Left ventricle myocardium inferior (tissue), 1 donor: ENCODE measurements at places on chromosomes 2 and 18.

DNA sequence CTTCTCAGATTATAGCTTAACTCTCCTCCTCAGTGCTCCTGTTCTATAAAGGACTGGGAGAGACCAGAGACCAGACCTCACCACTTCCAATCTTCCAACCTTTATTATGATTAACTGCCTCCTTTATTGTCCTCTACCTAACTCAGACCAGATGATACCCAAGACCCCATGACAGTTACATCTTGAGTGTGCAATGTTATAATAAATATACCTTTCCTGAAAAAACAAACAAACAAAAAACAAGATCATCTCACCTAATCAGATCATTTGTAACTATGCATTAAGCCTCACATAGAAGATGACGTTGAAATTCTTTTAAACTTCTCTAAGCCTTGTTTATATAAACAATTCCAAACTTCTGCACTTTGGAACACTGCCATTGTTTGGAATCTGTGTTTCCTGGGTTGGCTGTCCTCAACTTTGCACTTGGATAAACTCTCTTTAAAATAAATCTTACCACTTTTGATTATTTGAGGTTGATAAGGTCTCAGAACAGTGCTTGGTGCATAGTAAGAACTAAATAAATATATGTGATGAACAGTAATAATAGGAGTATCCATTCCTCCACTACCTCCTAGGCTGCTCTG is 342.7 kb downstream of the TDRD15 start:
- no peak overlapping the region for H3K4me3 ChIP-seq
- H3K27ac ChIP-seq = no peak overlapping the region
- no peaks in the 10 kb centered on the region for H3K4me1 ChIP-seq
- DNase-seq = no peak
- no peaks in the 10 kb centered on the region for H3K27me3 ChIP-seq

GRCh38 chr2:25279091-25279651 is 62.6 kb downstream of the DNMT3A start:
- peak; percentile 73 for DNase-seq
- peak overlapping the region; percentile 85 for H3K27ac ChIP-seq
- no peaks in the 10 kb centered on the region for H3K27me3 ChIP-seq
- peaks cover 35% of the 10 kb centered on the region for H3K36me3 ChIP-seq
- peaks cover 62% of the 10 kb centered on the region for H3K4me1 ChIP-seq
- H3K4me3 ChIP-seq = no peak overlapping the region

DNA sequence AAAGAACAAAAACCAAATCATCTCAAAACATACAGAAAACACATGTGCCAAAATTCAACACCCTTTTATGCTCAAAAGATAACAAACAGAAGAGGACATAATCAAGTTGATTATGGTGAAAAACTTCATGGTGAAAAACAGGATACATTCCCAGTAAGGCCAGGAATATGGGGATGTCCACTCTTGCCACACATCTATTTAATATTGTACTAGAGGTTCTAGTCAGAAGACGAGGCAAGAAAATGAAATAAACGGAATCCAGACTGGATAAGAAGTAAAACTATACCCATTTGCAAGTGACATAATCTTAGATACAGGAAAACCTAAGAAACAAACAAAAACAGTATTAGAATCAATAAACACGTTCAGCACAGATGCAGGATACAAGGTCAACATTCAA is 40.8 kb downstream of the MAP3K2 start:
- H3K4me3 ChIP-seq = no peak overlapping the region
- no peak for DNase-seq
- no peaks in the 10 kb centered on the region for H3K27me3 ChIP-seq
- no peaks in the 10 kb centered on the region for H3K36me3 ChIP-seq
- peaks cover 52% of the 10 kb centered on the region for H3K4me1 ChIP-seq

DNA sequence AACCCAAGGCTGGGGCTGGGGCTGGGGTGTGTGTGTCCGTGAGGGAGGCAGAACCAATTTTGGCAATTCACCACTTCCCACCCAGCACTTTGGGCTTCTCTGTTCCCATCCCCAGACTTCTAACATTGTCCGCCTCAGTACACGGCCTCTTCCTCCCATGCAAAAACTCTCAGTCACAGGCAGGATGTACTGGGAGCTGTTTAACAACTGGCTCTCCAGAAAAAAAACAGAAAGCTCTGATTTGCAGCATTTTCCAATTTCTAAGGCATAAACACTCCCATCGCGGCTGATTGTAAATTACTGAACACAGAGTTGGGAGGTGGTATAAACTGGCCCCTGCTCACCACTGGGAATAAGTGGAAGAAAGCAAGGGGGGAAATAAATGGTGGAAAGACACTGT is 73.1 kb upstream of the MAP4K3 start:
- no peaks in the 10 kb centered on the region for H3K36me3 ChIP-seq
- no peak for DNase-seq
- no peaks in the 10 kb centered on the region for H3K27me3 ChIP-seq
- H3K27ac ChIP-seq = peak overlapping the region; percentile 85

GRCh38 chr2:216787851-216788540 is 71.9 kb downstream of the TNP1 start:
- H3K4me1 ChIP-seq = peaks cover 16% of the 10 kb centered on the region
- no peaks in the 10 kb centered on the region for H3K36me3 ChIP-seq
- DNase-seq = no peak

DNA sequence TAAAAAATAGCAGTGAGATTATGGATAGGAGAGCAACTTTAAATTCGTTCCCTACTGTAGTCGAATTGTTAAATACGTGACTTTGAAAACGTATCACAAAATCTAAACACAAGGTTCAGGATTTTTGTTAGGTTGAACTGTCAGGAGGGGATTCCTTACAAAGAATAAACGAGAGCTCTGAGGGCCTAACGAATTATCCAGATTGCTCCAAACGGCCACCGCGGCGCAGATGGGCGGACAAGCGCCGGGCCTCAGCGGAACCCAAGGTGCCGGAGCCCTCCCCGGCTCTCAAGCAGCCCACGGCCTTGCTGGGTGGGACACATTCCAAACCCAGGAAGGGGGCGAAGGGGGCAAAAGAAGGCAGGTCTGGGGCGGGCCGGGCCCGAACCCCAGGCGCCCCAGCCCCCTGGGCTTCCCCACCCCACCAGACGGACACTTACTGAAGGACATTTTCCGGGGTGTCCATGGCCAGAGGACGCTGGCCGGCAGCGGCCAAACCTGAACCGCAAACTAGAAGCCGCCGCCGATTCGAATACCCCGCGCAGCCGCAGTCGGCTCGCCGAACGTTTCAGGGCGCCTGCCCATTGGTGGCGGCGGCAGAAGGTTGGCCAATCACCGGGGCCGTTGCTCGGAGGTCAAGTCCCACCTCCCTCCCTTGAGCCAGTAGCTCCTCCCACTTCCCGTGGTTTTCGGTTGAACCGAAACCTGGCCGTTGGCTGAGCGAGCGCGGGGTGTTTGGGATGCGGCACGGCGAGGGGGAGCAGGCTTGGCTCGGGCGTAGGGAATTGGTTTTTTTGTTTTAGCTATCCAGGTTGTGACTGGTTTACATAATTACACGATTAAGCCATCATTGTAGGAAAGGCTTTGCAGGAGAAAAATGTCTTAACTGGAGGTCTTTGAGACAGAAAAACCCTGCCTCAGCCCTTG is at the start of gene BUB1:
Gene BUB1, minus strand, starts transcription at position 534 of the 927 bp plus-strand sequence. Its CDS starts 68 bp downstream, at position 466.
- no peaks in the 10 kb centered on the region for H3K36me3 ChIP-seq
- DNase-seq = peak; percentile 96
- H3K27ac ChIP-seq = peak within 1 kb of the TSS; percentile 85

GRCh38 chr2:98357849-98358248 is 11.6 kb downstream of the CNGA3 start:
- peaks cover 31% of the 10 kb centered on the region for H3K27me3 ChIP-seq
- no peak for DNase-seq
- no peaks in the 10 kb centered on the region for H3K4me1 ChIP-seq
- no peak overlapping the region for H3K4me3 ChIP-seq
- H3K27ac ChIP-seq = no peak overlapping the region

- H3K4me1 ChIP-seq = no peaks in the 10 kb centered on the region
- no peaks in the 10 kb centered on the region for H3K27me3 ChIP-seq
Measured at GRCh38 chr2:45119038-45119437, 109.8 kb upstream of the SIX2 start.

- H3K27ac ChIP-seq = no peak overlapping the region
- no peak for DNase-seq
- no peaks in the 10 kb centered on the region for H3K4me1 ChIP-seq
- no peaks in the 10 kb centered on the region for H3K36me3 ChIP-seq
Measured at GRCh38 chr2:892401-892800, 58.2 kb upstream of the SNTG2 start.

GRCh38 chr18:57107140-57107832 is 39.6 kb upstream of the BOD1L2 start:
- H3K27ac ChIP-seq = no peak overlapping the region
- no peak for DNase-seq
- peaks cover 26% of the 10 kb centered on the region for H3K27me3 ChIP-seq
- H3K36me3 ChIP-seq = no peaks in the 10 kb centered on the region

DNA sequence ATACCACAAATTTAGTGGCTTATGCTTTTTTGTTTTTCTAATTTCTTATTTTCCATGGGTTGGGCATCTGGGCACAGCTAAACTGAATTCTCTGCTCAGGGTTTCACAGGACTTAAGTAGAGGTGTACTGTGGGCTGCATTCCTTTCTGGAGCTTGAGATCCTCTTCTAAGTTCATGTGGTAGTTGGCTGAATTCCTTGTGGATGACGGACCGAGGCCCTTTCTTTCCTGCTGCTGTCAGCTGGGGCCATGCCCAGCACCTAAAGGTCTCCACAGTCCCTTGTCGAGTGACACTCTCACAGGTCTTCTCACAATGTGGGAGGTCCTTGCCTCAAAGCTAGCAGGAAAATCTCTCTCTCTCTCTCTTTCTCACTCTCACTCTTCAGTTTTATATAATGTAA is 433.5 kb upstream of the LRATD1 start:
- H3K27me3 ChIP-seq = no peaks in the 10 kb centered on the region
- no peak overlapping the region for H3K4me3 ChIP-seq
- H3K27ac ChIP-seq = no peak overlapping the region
- H3K36me3 ChIP-seq = no peaks in the 10 kb centered on the region

- peaks cover 30% of the 10 kb centered on the region for H3K4me1 ChIP-seq
- H3K27ac ChIP-seq = no peak within 1 kb of the TSS
- peak; percentile 57 for DNase-seq
- H3K4me3 ChIP-seq = peak within 1 kb of the TSS; percentile 61
- H3K36me3 ChIP-seq = no peaks in the 10 kb centered on the region
Measured at GRCh38 chr2:192194866-192195547, at the start of gene TMEFF2. TMEFF2 (minus strand) TSS chr2:192194933; CDS start chr2:192194524, 409 bp downstream.

GRCh38 chr2:126672980-126673605 is 17.1 kb downstream of the GYPC start:
- H3K4me1 ChIP-seq = peaks cover 66% of the 10 kb centered on the region
- H3K4me3 ChIP-seq = no peak overlapping the region
- no peak overlapping the region for H3K27ac ChIP-seq
- peaks cover 9% of the 10 kb centered on the region for H3K36me3 ChIP-seq
- DNase-seq = no peak

GRCh38 chr2:88601286-88601685 is 26.0 kb downstream of the EIF2AK3 start:
- no peaks in the 10 kb centered on the region for H3K27me3 ChIP-seq
- no peak for DNase-seq
- peak overlapping the region; percentile 75 for H3K27ac ChIP-seq
- H3K4me1 ChIP-seq = peaks cover 65% of the 10 kb centered on the region

DNA sequence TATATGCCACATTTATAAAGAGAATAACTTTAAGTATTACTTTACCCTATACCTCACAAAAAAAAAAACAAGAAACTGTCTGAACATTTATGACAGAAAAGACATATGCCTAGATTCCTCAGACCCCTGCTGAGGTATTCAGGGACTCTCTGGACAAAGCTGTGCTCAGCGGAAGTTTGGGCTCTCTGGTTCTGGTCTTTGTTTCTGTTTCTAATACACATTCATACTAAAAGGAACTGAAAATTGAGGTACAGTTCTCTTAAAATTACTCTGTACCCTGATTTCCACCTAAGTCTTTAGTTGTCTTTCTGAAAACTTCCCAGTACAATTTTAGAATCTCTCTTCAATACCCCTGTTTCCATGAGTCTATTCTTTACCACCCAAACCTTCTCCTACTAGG is 160.3 kb downstream of the IKZF2 start:
- no peak overlapping the region for H3K4me3 ChIP-seq
- no peak for DNase-seq
- H3K36me3 ChIP-seq = no peaks in the 10 kb centered on the region
- H3K27me3 ChIP-seq = no peaks in the 10 kb centered on the region

- H3K4me3 ChIP-seq = no peak overlapping the region
- no peaks in the 10 kb centered on the region for H3K36me3 ChIP-seq
- DNase-seq = no peak
- peaks cover 4% of the 10 kb centered on the region for H3K4me1 ChIP-seq
- no peaks in the 10 kb centered on the region for H3K27me3 ChIP-seq
Measured at GRCh38 chr2:178306352-178307073, 112.2 kb downstream of the OSBPL6 start.
